ENCODE measurements at places on chromosomes 2 and 18. TPM values are rescaled to one million over a fixed set of nuclear protein-coding genes. Genes with fewer than 3 reads are reported as not detected.

The LONRF2 gene
- 17.5 TPM for total RNA-seq

The RNU2-63P gene
- not detected for total RNA-seq

The ST8SIA5 gene
- total RNA-seq, result 5.4 TPM

The SOWAHC gene
- total RNA-seq, result 2.5 TPM
